ENCODE measurements at places on chromosomes 3 and 15.

- H3K4me1 ChIP-seq: no peaks in the 10 kb centered on the region
- no peak overlapping the region for H3K4me3 ChIP-seq
- H3K27ac ChIP-seq: peak overlapping the region; percentile 80
- DNase-seq: no peak
- no peaks in the 10 kb centered on the region for H3K36me3 ChIP-seq
Measured at GRCh38 chr3:42827023-42827422, 17.8 kb downstream of the ACKR2 start.

- peak overlapping the region; percentile 49 for H3K27ac ChIP-seq
- no peaks in the 10 kb centered on the region for H3K27me3 ChIP-seq
- no peaks in the 10 kb centered on the region for H3K36me3 ChIP-seq
- H3K4me3 ChIP-seq: no peak overlapping the region
- DNase-seq: peak; percentile 70
Measured at GRCh38 chr3:10395671-10396070, 74.8 kb upstream of the SEC13 start.

- H3K36me3 ChIP-seq: no peaks in the 10 kb centered on the region
- no peak for DNase-seq
- H3K27ac ChIP-seq: no peak overlapping the region
- H3K4me1 ChIP-seq: no peaks in the 10 kb centered on the region
Measured at GRCh38 chr3:193418576-193419373, 40.2 kb upstream of the ATP13A5 start.

GRCh38 chr15:27278761-27279160 lies 307.8 kb downstream of the GABRG3 start:
- H3K4me1 ChIP-seq: no peaks in the 10 kb centered on the region
- no peaks in the 10 kb centered on the region for H3K36me3 ChIP-seq
- H3K27me3 ChIP-seq: no peaks in the 10 kb centered on the region
- H3K27ac ChIP-seq: no peak overlapping the region

GRCh38 chr3:34237946-34238345 lies 439.5 kb downstream of the PDCD6IP start:
- no peaks in the 10 kb centered on the region for H3K27me3 ChIP-seq
- H3K4me3 ChIP-seq: no peak overlapping the region
- H3K27ac ChIP-seq: no peak overlapping the region
- H3K4me1 ChIP-seq: no peaks in the 10 kb centered on the region
- no peaks in the 10 kb centered on the region for H3K36me3 ChIP-seq

DNA sequence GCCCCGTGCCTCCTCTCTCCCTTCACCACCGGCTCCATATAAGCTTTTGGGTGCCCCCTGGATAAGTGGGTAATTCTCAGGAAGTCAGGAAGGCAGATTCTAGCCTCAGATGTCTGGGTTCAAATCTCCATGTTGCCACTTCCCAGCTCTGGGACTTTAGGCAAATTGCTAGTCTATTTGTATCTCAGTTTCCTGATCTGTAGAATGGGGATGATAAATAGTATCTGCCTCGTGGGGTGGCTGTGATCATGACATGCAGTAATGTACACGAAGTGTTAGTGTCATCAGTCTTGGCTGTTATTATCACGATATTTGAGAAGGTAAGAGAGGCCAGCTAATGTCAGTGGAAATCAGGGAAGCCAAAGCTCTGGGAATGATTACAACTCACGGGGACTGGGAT lies 43.3 kb downstream of the MUC4 start:
- no peaks in the 10 kb centered on the region for H3K27me3 ChIP-seq
- no peaks in the 10 kb centered on the region for H3K4me1 ChIP-seq
- DNase-seq: no peak
- H3K36me3 ChIP-seq: no peaks in the 10 kb centered on the region

DNA sequence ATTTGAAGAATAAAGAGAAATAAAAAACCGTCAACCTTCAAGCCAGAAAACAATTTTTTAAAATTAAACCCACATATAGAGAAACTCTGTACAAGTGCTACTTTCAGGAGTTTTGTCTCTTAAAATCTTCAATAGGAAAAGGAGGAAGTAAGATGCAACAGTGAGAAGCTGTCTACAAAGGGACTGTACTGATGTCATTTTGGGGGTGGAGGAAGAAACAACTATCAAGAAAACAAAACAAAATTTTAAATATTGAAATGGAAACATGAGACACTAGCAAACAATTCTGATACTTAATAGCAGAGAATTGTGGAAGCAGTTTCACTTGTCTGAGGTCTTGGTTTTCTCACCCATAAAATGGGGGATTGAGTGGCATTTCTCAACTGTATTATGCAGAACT lies 84.4 kb downstream of the SLMAP start:
- H3K36me3 ChIP-seq: no peaks in the 10 kb centered on the region
- H3K4me1 ChIP-seq: no peaks in the 10 kb centered on the region
- H3K27ac ChIP-seq: no peak overlapping the region
- no peaks in the 10 kb centered on the region for H3K27me3 ChIP-seq

GRCh38 chr3:46690798-46691197 lies 2.7 kb downstream of the ALS2CL start:
- peaks cover 46% of the 10 kb centered on the region for H3K4me1 ChIP-seq
- H3K4me3 ChIP-seq: no peak overlapping the region
- no peaks in the 10 kb centered on the region for H3K27me3 ChIP-seq
- H3K27ac ChIP-seq: no peak overlapping the region

GRCh38 chr15:41511331-41511898 lies 2.2 kb downstream of the LTK start:
- peak overlapping the region; percentile 46 for H3K4me3 ChIP-seq
- H3K27me3 ChIP-seq: no peaks in the 10 kb centered on the region
- peaks cover 13% of the 10 kb centered on the region for H3K4me1 ChIP-seq

GRCh38 chr15:61404567-61404966 lies 175.5 kb upstream of the RORA start:
- H3K36me3 ChIP-seq: no peaks in the 10 kb centered on the region
- H3K27ac ChIP-seq: no peak overlapping the region
- no peaks in the 10 kb centered on the region for H3K27me3 ChIP-seq
- no peaks in the 10 kb centered on the region for H3K4me1 ChIP-seq
- no peak for DNase-seq

DNA sequence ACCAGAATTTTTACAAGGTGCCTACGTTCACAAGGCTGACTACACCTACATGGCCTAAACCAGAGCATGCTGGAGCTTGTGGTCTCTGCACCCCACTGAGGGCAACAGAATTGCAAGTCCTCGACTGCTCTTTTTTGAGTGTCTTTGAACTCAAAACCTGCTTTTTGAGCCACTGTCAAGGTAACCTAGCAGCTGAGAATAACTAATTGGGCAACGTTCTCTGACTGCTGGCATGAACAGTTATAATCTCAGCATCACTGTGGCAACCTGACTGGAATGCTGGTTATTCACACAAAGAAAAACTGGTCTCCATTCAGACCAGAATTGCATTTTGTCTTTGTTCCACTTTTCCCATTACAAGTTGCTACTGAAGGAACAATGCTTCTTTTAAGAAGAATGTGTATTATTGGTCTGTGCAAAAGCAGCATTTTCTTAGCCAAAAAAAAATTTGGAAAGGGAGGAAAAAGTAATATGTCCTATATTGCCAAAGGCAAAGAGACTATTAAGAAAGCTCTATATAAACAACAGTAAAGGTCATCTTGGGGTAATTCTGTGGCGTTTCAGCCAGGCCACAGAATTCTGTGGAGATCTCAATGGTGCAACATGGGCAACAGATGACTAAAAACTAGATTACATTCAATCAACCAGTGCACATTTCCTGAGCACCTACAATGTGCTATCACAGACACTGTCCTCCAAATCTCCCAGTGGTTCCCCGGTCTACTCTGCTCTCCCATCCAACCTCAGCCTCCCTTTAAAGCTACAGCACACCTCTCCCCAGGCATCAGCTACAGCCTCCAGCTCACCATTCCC lies 76.8 kb downstream of the TNIK start:
- H3K36me3 ChIP-seq: no peaks in the 10 kb centered on the region
- peaks cover 32% of the 10 kb centered on the region for H3K4me1 ChIP-seq
- H3K27me3 ChIP-seq: no peaks in the 10 kb centered on the region
- H3K27ac ChIP-seq: no peak overlapping the region
- no peak for DNase-seq
- no peak overlapping the region for H3K4me3 ChIP-seq

All from Peyer's patch (tissue), 4 donors.